ENCODE measurements at places on chromosomes 7 and 10.
A peak's percentile ranks its signal among the peaks of the same experiment; 100 is the strongest.

- DNase-seq, result no peak
Measured at GRCh38 chr10:77801474-77802161, 124.9 kb downstream of the DLG5 start.

GRCh38 chr10:110774069-110775019, 97.4 kb upstream of the PDCD4 start:
- DNase-seq, result no peak

DNA sequence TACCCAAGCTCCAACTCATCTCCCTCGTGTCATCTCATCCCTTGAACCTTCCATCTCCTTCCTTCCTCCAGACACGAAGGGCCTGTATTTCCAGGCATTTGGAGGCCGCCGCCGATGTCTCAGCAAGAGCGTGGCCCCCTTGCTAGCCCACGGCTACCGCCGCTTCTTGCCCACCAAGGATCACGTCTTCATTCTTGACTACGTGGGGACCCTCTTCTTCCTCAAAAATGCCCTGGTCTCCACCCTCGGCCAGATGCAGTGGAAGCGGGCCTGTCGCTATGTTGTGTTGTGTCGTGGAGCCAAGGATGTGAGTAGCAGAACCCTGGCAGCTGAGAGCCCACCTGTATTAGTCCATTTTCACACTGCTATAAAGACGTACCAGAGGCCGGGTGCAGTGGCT, 5.5 kb downstream of the FBXO24 start:
- no peak for DNase-seq

GRCh38 chr10:14396411-14397048, 65.8 kb upstream of the FRMD4A start:
- no peak for DNase-seq

GRCh38 chr7:50978633-50979215, 196.0 kb upstream of the GRB10 start:
- no peak for DNase-seq

DNA sequence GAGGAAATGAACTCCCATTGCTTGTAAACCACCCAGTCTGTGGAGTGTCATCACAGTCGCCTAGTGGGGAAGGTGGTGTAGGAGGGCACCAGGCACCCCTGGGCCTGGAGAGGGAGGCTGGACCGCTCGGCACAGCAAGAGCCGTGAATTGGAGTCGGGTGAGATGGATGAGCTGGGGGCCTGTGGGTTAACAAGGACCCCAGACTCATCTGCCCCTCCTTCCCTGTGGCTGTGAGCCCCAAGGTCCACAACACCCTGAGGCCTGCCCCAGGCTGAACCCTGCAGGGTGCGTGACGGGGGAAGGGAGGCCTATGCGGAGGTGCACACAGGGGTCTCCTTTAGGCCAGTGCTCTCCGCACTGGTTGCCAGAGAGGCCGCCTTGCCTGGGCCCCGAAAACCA, 581.4 kb upstream of the FOXK1 start:
- no peak for DNase-seq

DNA sequence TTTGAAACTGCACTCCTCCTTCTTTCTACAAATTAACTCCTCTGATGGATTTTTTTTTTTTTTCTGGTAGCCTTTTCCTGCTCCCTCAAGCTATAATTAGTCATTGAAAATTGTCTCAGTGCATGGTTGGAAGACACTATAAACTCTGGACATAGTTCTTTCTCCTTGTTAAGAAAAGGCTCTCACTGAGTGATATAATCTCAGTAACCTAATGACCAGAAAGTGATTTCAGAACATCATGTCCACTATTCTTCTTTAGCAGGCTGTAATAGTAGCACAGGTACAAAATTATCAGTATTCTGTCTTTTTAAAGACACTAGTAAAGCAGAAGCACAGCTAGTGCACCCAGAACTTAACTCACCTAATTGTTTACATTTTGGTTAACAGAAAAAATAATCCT, 752.6 kb upstream of the PHF14 start:
- no peak for DNase-seq

DNA sequence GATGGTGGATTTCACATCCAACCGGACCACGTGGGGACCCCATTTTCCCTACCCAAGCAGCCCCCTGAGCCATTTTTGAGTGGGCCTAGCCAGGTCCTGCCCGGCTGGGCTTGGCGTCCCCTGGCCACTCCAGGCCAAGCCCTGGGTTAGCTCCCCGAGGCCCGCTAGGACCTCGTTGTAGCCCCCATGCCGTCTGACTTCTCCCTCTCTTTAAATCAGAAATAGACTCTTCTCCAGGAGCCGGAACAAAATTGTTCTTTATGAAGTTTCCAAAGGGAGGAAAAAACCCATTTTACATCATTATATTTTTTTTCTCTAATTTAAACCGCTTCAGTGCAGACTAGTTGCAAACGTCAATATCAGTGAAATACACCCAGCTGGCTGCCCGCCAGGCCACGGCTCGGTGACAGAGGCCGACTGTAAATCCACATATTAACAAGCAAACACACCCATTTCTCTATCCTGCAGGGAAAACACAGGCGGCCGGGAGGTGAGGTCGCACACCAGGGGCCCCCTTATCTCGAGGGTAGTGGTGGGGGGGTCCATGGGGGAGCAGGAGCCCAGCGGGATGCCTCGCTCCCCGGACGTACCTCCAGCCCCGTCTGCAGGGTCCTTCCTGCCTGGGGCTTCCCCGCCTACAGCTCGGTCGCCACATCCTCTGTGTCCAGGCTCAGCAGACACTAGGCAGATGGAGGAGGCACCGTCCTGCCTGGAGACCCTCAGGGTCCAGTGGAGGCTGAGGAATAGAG, 72.7 kb downstream of the ELFN1 start:
- DNase-seq, result peak; percentile 13

- DNase-seq, result no peak
Measured at GRCh38 chr10:77648472-77648871, 10.9 kb upstream of the KCNMA1 start.

DNA sequence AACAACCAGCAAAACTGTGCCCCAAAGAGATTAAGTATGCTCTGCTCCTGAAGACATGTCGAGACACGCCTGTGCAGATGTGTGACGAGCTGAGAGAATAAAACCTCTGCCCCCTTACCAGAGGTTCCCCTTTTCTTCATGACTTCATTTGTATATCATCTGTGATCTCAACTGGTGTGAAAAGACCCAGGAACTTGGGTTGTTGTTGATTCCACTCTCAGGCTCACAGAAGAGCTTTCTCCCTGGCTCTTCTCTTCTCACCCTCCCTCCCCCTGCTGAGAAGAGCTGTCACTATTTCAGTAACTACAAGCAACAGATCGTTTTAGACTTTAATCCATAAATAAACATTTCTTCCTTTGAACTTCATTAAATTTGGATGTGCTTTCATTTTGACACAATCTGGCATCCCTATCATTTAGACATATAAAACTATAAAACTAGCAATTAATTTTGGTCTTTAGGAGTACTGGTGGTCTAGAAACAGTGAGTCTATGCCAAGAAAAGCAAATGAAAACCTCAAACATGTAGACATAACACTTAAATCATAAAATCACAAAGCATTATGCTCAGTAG, 179.3 kb upstream of the FZD8 start:
- no peak for DNase-seq

DNA sequence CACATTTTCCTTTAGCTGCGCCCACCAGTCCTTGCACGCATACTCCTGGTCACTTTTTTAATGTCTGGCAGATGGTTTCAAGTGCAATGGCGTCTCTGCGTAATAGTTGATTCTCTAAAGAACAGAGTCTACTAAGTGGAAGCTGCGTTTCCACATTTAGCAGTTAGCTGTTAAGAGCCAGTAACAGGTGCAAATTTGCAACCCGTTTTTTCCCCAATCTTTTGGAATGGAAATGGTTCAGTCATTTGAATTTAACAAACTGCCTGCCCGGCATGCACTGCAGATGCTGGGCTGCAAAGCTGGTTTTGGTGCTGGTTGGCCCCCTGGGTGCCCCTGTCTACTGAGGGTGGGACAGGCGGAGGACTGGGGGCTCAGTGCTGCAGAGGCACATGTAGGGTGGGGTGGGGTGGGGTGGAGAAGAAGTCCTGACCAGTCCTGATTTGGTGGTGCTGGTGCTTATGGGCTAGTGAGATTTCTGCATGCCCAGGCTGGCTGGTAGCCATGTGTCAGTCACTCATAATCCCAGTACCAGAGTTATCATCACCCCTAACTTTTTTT, 43.9 kb downstream of the CUX1 start:
- no peak for DNase-seq

DNA sequence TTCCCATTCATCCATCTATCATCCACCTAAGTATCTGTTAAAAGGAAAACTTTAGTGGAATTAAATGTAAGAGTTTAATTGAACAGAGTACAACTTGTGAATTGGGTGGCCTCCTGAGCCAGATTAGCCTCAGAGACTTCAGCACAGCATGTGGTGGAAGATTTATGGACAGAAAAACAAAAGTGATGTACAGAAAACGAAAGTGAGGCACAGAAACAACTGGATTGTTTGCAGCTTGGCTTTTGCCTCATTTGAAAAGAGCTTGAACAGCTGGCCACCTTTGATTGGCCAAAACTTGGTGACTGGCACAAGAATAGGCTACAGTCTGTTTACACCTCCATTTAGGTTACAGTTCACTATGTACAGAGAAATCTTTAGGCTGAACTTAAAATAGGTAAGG, 1463.4 kb upstream of the CELF2 start:
- DNase-seq, result no peak

Measured in activated T-cell treated with anti-CD3 and anti-CD28 coated beads for 1 hour (primary cell).